Activated T-helper 1 cell treated with anti-CD3 and anti-CD28 coated beads, Interleukin-2, amount 50 U/mL, for 16 hours (primary cell): ENCODE measurements at places on chromosomes 1 and 21.

- DNase-seq: no peak
These were observed 294.4 kb downstream of the SDCCAG8 start for GRCh38 chr1:243550276-243550675.

DNA sequence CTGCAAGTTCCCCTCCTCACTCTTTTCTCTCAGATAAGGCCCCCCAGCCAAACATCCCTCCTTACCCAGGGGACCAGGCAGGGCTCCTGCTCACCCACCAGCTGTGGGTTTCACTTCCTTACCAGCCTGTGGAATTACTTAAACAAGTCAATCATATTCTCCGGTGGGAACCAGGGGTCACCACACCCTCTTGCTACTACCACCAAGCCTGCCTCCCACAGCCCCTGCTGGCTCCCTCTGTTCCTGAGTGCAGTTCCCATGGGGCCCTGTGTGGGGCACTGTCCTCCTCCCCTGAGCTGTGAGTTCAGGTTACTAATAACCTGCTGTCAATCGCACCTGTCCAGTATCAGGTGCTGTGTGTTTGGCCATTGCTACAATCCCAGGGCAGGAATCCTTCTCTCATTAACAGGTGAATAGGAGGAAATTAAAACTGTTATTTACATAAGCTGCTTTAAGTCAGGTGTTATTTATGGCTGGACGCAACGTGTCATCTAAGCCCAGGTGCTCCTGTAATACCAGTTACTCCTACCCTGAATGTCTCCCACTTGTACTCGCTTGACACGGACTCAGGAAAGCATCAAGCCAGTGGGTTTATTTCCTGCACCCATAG lies 53.1 kb upstream of the LBR start:
- no peak for DNase-seq

- no peak for DNase-seq
These were observed 221.2 kb downstream of the PRDM2 start for GRCh38 chr1:13921190-13921589.

- DNase-seq: no peak
These were observed 26.5 kb downstream of the ACTA1 start for GRCh38 chr1:229407206-229408026.

DNA sequence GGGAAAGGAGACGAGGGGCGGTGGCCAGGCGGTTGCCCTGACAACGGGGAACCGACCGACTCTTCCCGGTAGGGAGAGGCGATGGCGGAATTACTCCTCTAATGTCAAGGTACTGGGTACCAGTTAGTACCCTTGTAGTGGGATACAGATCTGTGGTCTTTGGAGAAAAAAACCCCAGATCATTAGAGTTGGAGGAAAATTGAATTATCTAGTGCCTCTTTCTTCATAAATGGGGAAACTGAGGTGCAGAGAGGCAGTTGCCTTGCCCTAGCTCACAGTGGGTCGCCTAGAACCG lies 545 bp upstream of the PEF1 start:
- no peak for DNase-seq

- no peak for DNase-seq
These were observed 8.3 kb upstream of the LRP8 start for GRCh38 chr1:53336146-53336545.

DNA sequence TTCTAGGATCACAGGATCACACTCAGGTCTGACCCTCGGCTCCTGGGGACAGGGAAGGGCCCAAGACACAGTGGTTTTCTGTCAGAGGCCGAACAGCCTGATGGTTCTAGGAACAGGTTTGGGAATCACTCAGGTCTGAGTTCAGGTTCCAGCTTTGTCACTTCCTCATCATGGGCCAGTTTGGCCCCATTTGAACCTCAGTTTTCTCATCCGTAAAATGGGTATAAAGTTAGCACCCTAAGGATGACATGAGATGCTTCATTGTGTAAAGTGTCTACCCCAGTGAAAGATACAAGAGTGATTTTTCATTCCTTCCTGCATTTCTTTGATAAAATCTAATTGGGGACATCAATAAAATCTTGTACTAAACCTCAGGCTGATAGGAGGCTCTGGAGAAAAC lies 11.2 kb upstream of the ACTL8 start:
- DNase-seq: no peak
